ENCODE measurements at places on chromosomes 3 and 15. TPM values are rescaled to one million over a fixed set of nuclear protein-coding genes. Genes with fewer than 3 reads are reported as not detected.

The GOLGA6L25 gene
- total RNA-seq: not detected

The NEDD4 gene
- total RNA-seq: 9.7 TPM

The CATSPER2 gene
- total RNA-seq: 1.1 TPM

The SEC11A gene
- 98.1 TPM for total RNA-seq

The SYNM gene
- total RNA-seq: 302 TPM

The PSTPIP1 gene
- 6.1 TPM for total RNA-seq

The CNOT10 gene
- total RNA-seq: 18.1 TPM

The DPPA2 gene
- not detected for total RNA-seq

The HMCES gene
- total RNA-seq: 44.6 TPM

GRCh38 chr3:37741644-37742043, 120.0 kb upstream of the CTDSPL start:
- DNase-seq: peak; percentile 68

- DNase-seq: no peak
Measured at GRCh38 chr15:28110481-28110881, 11.4 kb upstream of the OCA2 start.

DNA sequence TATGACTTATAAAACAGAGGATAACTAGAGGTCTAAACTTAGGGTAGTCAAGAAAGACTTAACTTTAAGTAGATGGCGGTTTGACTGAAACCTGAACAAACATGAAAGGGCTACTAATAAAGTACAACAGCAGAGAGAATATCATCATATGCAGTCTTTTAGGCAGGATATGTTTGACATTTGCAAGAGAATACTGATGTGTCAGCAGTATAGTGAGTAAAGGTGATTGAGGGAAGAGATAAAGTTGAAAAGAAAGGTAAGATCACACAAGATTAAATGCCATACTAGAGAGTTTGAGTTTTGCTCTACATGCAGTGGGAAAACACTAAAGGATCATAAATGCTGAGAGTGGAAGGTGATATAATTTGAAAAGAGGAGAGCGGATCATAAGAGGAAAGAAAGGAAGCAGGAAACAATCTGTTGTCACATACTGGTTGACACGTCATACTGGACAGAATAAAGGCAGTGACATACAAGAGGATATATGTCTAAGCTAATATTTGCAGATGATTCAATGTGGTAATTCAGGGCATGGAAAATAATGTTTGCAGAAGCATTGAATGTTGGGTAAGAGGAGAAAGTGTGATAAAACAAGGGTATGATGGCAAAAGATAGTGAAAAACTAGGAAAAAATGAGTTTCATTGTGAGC, 223.0 kb downstream of the EPHA6 start:
- no peak for DNase-seq

DNA sequence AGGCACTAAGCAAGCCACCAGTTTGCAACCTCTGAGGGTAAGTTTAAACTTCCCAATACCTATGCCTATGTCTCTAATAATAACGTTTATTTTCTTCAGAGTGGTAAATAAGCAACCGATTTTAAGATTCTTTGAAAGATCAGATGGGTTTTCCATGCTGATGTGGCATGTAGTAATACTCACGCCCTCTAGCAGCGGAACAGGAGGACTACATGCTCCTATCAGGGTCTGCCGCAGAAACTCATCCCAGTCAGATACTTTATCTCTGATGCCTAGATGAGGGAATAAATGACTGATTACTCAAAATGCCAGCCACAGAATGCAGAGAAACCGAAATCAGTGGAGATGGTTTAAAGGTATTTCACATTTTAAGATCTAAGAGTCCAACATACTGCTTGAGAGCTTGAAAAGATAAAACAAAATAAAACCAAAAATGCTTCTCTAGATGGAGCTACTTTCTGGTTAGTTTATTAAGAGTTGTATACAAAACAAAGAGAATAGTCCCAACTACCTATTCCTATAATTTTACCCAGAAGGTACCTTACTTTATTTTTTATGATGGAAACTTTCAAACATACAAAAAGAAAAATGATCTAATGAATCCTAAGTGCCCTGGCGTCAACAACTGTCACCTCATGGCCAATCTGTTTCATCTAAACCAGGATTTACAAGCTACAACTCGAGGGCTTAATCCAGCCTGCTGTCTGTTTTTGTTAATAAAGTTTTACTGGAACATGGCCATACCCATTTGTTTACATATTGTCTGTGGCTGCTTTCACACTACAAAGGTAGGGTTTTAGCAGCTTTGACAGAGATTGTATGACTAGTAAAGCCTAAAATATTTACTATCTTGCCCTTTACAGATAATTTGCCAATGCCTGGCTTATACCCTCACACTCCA, 37.5 kb upstream of the STIMATE start:
- DNase-seq: peak; percentile 38

DNA sequence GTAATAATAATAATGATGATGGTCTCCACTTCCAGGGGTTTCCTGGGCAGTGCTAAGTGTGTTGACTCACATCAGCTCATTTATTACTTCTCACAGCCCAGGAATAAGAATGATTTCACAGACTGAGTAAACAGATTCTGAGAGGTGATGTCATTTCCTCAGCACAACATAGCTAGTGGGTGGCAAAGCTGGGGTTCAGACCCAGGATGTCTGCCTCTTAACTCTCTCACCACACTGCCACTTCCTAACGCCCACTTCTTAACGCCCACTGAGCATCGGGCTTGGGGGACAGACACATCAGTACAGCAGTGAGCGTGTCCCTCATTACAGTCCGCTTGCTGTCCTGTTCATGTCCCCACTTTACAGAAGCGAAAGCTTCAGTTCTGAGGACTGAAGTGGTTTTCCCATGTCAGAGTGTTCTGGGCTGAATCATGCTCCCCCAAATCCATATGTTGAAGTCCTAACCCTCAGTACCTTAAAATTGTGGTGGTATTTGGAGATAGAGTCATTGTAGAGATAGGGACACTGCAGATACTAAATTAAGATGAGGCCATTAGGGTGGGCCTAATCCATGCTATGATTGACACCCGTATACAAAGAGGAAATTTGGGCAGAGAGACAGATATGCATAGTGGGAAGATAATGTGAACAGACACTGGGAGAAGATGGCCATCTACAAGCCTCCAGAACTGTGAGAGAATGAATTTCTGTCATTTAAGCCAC, 68.0 kb downstream of the ATP2B2 start:
- DNase-seq: no peak

GRCh38 chr15:71596672-71597071, 213.7 kb upstream of the NR2E3 start:
- peak; percentile 62 for DNase-seq

- DNase-seq: no peak
Measured at GRCh38 chr15:65412556-65412955, 10.2 kb downstream of the IGDCC4 start.

- peak; percentile 54 for DNase-seq
Measured at GRCh38 chr15:77002954-77003912, 8.3 kb downstream of the PSTPIP1 start.

- no peak for DNase-seq
Measured at GRCh38 chr15:81185631-81186295, 10.9 kb upstream of the IL16 start.

- DNase-seq: no peak
Measured at GRCh38 chr3:53804697-53805462, 41.3 kb downstream of the CHDH start.

GRCh38 chr3:63724987-63725386, 72.5 kb downstream of the SNTN start:
- no peak for DNase-seq

- no peak for DNase-seq
Measured at GRCh38 chr3:111568355-111568754, 26.4 kb downstream of the CD96 start.

DNA sequence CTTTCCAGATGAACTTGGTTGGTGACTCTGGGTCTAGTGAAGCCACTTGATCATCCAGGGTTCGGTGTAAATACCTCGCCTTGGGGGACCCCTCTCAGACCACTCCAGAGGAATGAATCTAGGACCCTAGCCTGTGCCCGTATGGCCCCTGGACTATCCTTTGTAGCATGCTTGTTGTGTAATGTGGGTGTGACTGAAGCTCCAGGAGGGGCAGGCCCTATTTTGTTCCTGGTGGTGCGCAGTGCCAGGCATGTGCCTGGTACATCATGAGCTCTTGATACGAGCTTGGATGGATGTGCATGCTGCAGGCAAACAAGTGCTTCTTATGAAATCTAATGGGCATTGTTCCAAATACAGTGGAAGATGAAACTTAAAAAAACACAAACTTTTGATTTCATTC, 82.8 kb downstream of the EBLN2 start:
- peak; percentile 59 for DNase-seq

- DNase-seq: no peak
Measured at GRCh38 chr15:88537591-88538317, 8.7 kb downstream of the DET1 start.

DNA sequence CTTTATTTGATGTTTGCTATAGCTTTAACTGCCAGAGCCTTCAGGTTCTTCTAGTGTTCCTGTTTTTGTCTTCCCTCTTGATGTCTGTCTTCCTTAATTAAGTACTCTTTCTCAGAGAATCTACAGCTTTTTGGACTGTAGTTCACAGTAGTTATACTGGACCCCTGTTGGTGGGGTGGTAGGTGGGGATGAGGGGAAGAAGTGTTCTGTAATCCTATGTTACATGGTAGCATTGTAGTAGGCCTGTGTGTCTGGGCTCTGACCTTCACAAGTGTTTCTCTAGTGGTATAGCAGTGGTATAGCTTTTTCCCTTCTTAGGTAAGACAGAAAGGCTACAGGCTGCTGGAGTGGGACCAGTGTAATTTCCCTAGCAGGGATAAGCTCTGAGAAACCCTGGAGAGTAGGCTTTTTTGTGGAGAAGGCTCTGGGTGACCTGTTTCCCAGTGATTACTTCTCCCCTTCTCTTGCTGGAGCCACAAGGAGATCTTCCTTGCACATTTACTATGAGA, 59.6 kb downstream of the CHRNA7 start:
- DNase-seq: no peak

- DNase-seq: peak; percentile 48
Measured at GRCh38 chr3:194395778-194396538, 3.1 kb downstream of the GP5 start.

GRCh38 chr3:160616311-160616710, 50.9 kb upstream of the KPNA4 start:
- DNase-seq: no peak

DNA sequence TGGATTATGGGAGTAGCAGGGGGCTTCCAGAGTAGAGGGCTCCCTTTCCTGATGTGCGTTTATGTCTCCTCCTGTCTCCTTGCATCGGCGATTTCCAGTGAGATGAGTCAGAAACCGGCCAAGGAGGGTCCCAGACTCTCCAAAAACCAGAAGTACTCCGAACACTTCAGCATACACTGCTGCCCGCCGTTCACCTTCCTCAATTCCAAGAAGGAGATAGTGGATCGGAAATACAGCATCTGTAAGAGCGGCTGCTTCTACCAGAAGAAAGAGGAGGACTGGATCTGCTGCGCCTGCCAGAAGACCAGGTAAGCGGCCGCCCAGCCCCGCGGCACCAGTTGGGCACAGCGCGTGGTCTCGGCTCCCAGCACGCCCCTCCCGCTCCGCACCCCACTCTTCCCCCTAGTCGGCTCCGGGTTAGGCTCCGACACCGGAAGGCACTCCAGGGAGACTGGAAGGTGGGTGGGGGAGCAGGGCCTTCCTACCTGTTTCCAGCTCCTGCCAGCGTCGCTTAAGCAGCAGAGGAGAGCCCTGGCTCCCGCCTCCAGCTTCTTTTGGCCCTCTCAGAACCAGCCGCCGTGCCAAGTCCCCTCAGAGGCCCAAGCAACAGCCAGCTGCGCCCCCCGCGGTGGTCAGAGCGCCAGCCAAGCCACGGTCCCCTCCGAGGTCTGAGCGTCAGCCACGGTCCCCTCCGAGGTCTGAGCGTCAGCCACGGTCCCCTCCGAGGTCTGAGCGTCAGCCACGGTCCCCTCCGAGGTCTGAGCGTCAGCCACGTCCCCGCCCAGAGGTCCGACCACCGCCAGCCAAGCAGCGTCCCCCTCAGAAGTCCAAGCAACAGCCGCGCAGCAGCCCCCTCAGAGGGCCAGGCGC, 34.7 kb downstream of the MOBP start:
- peak; percentile 24 for DNase-seq

GRCh38 chr3:78751266-78751665, 1016.5 kb downstream of the ROBO1 start:
- DNase-seq: no peak

DNA sequence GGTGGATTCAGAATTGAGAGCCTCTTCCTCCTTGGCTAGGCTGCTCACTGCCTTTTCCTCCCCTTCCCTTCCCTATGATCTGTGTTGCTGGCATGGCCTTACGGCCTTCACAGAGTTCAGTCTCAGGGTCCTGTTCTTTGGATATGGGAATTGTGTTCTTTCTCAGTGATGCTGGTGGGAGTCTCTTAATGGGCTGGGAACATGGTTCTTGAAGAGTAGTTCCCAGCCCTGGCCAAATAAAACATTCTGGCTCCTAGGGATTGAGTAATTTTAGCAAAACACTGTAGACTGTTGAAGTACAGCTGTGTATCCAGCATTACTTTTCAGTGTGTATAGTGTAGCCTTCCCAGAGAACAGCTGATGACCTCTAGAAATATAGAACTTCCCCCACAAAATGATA, 22.6 kb upstream of the FILIP1L start:
- no peak for DNase-seq

- no peak for DNase-seq
Measured at GRCh38 chr3:187061748-187062147, 77.5 kb downstream of the RPL39L start.

- no peak for DNase-seq
Measured at GRCh38 chr15:58616171-58616570, 133.3 kb downstream of the ADAM10 start.

- no peak for DNase-seq
Measured at GRCh38 chr3:169667166-169668071, 3.9 kb upstream of the MECOM start.

DNA sequence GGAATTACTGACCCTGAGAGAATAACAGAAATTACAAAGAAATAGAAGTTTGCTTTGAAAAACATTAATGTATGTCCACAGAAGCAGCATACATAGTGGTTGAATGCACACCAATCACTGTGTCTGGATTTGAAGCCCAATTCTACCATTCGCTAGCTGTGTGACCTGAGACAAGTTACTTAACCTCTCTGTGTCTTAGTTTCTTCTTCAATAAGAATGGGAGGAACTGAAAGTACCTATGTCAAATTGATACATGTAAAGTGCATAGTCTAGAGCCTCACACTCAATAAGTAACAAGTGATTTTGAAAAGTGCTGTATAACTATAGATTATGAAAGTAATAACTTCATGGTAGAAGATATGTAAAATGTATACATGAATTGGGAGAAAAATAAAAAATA, 457.8 kb downstream of the FOXP1 start:
- no peak for DNase-seq

Measured in left cardiac atrium (tissue), 4 donors.